AG08395 (cell line): ENCODE measurements at places on chromosomes 12 and 14.

DNA sequence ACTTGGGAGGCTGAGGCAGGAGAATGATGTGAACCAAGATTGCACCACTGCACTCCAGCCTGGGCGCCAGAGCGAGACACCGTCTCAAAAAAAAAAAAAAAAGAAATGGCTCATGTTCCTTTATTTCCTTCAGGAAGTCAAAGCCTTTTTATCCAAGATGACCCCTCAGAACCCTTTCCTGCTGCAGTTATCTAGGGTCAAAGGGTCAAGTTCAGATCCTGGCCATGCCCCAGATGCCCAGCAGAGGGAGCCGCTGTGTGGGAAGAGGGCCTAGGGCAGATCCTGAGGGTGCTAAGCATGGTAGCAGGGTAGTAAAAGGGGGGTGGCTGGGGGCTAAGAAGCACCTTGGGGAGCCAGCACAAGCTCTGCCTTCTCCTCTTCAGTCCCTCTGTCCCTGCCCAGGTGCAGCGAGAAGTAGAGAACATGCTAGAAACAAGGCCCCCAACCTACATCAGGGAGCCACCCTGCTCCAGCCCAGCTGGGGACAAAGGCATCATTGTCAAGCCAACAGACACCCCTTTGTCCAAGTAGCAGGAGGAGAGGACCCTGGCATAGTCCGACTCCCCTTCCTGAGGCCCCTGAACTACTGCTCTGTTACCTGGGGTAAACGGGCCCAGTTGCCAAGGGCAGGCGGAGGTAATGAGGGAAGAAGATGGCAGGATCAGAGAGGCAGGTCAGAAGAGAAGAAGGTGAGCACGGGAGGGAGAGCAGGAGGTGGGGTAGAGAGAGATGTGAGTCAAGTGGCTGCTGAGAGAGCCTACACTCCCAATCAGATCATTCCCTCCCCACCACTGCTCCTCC, 6.5 kb downstream of the NFE2 start:
- peak; percentile 72 for DNase-seq

- no peak for DNase-seq
Observed at GRCh38 chr12:4174417-4174816, 99.1 kb upstream of the CCND2 start.

- DNase-seq = peak; percentile 37
Observed at GRCh38 chr12:65822732-65823512, 1.4 kb upstream of the HMGA2 start.

DNA sequence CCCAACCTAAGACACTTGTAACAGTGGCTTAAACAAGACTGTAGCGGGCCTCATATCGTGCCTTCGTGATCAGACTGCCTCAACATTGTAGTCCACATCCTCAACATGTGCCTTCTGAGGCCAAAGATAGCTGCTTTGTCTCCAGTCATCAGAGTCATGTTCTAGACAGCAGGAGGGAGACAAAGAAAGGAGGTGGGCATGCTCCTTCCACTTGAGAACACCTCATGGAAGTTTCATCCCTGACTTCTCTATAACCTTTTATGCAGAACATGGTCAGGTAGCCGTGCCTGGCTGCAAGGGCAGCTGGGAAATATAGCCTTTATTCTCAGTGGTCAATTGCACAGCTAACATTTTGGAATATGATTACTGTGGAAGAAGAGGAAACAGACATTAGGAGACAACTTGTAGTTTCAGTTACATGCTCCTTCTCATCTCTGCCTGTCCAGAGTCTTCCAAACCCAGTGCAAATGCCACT, 25.3 kb upstream of the DHRS2 start:
- DNase-seq = no peak

GRCh38 chr12:1083151-1083888, 92.3 kb downstream of the ERC1 start:
- no peak for DNase-seq

GRCh38 chr12:40648519-40648918, 43.7 kb upstream of the CNTN1 start:
- no peak for DNase-seq

- DNase-seq = no peak
Observed at GRCh38 chr14:23942587-23942986, 11.0 kb upstream of the DHRS4 start.
